ENCODE measurements at places on chromosomes 6 and 20.

- DNase-seq = no peak
Measured at GRCh38 chr6:155493026-155493693, 37.5 kb upstream of the NOX3 start.

GRCh38 chr20:25205277-25206062 lies 10.0 kb downstream of the ENTPD6 start:
- no peak for DNase-seq

- DNase-seq = peak; percentile 58
Measured at GRCh38 chr6:36759148-36759759, 61.6 kb downstream of the RAB44 start.

DNA sequence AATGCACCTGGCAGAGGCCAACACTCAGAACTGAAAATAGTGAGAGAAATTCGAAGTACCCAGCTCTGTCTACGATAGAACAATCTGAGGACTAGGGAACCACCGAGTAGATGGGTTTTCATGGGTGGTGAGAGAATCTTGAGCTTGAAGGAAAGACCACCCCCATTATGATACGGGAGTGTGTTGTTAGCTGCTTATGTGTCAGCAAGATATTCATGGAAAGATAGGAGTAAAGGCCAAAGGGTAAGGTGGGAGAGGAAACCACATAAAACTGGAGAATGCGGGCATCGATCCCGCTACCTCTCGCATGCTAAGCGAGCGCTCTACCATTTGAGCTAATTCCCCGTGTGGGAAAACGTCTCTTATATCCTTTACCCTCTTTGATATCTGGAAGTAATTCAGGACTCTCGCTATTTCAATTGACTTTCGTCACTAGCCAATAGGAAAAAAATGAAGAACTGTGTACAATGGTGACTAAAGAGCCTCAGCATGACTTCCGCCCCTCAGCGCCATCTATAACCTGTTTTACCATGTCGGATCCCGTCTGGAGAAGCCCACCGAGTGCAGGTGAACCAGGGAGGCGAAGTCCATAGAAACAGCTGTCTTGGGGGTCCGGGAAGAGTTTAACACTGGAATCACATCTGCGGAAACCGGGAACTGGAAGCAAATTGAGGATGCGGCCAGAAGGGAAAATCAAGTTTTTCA lies 25.0 kb upstream of the ABT1 start:
- DNase-seq = no peak

DNA sequence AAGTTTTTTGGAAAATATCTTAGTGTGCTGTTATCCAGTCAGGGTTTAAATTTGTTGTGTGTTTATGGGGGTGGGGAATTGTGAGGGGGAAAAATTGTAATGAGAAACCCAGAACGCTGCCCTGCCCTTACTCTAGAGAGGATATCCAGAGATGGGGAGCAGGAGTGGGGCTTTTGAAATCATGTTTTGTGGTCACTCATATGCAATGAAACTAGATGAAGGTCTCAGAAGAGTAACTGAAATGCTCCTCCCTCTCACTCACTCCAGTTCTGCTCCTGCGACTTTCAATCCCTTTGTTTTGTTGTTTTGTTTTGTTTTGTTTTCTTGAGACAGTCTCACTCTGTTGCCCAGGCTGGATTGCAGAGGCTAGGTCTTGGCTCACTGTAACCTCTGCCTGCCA lies 100.0 kb downstream of the CRYBG1 start:
- no peak for DNase-seq

GRCh38 chr6:102986086-102986485 lies 1592.6 kb downstream of the GRIK2 start:
- no peak for DNase-seq
